ENCODE measurements at places on chromosomes 3 and 15.

GRCh38 chr3:60501314-60501713, 749.9 kb downstream of the FHIT start:
- DNase-seq: no peak

- DNase-seq: peak; percentile 42
Observed at GRCh38 chr15:96053031-96053780, 277.3 kb upstream of the NR2F2 start.

GRCh38 chr3:183576487-183577107, 21.1 kb upstream of the KLHL6 start:
- no peak for DNase-seq

DNA sequence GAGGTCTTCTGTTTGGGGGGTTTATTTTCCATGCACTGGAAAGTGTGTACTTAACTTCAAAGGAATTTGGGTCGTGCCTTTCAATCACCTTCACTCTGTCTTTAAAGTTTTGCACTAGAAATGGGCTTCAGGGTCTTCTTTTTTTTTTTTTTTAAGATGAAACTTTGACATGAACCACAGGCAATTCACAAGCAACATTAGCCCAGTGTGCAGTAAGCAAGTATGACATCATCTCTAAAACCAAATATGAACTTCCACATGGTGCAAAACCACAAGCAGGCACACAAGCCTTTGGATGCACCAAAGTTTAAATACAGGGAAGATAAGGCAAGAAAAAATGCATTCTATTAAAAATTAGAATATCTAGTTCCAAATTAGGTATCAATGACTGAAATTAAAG, 381.9 kb downstream of the ERC2 start:
- DNase-seq: no peak

DNA sequence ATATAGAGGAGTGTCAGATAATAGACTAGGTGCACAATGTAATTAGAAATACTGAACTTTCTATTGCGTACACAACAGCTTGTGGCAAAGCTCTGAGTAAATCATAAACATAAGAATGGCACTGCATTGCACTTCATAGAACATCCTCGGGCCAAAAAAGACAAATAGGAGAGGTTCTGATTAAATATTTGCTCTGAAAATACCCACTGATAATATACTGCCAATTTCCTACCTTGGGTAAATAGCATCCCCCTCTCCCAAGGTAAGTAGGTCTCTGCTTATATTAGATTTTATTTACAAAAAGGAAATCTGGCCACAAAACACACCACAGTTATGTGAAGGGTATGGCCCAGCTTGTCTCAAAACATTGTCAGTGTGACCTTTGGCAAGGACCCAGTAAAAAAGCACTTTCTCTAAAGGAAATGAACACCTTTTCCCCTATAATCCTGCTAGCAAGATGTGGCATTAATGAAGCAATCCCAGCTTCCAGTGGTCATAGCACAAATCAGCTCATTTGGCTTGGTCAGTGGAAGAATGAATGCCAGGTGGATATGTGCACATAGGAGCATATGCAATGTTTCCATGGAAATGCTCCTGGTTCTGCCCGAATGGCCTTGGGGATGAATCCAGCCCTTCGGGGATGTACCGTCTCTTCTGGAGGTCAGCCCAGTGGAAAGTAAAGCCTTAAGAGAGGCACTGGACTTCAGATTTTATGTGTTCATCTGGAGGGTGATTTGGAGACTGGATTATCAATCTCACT, 315.9 kb downstream of the LSAMP start:
- no peak for DNase-seq

GRCh38 chr3:3665546-3665945, 133.7 kb upstream of the LRRN1 start:
- no peak for DNase-seq

GRCh38 chr3:168812234-168812633, 716.5 kb upstream of the GOLIM4 start:
- DNase-seq: no peak

DNA sequence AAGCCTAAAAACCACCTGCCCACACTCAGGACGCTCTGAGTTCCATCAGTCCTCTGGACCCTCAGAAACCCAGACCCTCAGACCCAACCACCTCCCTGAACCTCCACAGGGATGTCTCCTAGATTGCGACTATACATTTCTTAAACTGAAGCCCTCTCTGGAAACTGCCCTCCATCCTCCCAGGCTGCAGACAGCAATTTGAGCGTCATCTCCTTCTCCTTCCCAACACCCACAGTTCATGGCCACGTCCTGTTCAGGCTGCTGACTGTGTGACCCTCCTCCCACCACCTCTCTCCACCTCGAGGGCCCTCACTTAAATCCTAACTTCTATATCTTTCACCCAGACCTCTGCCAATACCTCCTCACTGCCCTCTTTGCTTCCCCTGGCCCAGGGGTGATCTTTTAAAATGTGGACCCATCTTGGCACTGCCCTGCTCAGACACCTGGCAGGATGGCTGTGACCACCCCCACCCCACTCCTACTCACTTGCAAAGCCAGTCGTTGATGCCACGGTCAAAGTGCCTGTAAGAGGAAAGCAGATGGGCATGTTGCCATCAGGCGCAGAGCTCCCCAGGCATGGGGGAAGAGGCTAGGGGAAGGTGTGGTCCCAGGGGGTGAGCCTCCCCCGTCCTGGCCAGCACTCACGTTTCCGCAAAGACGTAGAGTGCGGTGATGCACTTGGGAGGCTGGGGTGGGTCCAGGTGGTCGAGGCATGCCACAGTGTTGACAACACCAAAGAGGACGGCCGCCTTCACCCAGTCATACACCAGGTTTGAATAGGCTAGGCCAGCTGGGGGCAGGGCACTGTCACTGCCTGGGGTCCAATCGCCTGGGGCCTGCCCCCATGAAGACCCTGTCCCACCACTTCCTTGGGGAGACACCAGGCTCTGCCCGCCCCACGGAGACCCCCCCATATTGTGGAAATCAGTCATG, 6.0 kb downstream of the HHATL start:
- no peak for DNase-seq

- no peak for DNase-seq
Observed at GRCh38 chr3:39445927-39446326, 21.6 kb upstream of the MOBP start.
